Gastrocnemius medialis (tissue), 4 donors: ENCODE measurements at places on chromosomes 2 and 18. TPM values are rescaled to one million over a fixed set of nuclear protein-coding genes. Genes with fewer than 3 reads are reported as not detected.

GRCh38 chr2:170163411-170164065 lies 14.4 kb upstream of the MYO3B start:
- H3K27me3 ChIP-seq: no peaks in the 10 kb centered on the region
- H3K4me1 ChIP-seq: no peaks in the 10 kb centered on the region
- no peaks in the 10 kb centered on the region for H3K36me3 ChIP-seq
- H3K4me3 ChIP-seq: no peak overlapping the region
- H3K27ac ChIP-seq: no peak overlapping the region

DNA sequence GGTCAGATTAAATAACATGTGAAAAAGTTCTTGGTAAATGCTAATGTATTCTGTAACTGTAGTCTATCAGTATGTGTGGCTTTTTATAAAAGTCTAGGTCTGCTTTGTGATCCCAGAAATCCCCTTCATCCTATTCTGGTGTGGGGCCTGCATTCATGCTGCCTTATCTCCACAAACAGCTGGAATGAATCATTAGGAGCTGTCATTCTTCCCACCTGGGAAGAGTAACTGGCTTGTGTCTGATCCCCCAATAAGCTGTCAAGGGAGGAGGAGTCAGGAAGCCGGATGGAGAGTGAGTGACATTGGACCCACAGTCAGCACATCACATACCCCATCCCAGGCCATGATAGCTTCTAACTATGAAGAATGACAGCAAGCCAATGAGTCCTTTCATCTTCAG lies 81.1 kb upstream of the EPHA4 start:
- no peaks in the 10 kb centered on the region for H3K27me3 ChIP-seq
- no peak overlapping the region for H3K4me3 ChIP-seq
- no peak overlapping the region for H3K27ac ChIP-seq
- no peak for DNase-seq
- H3K4me1 ChIP-seq: no peaks in the 10 kb centered on the region
- H3K36me3 ChIP-seq: no peaks in the 10 kb centered on the region

NTSR2 gene
- total RNA-seq: 0.62 TPM

BOLL gene
- 2.5 TPM for total RNA-seq

UGT1A1 gene
- not detected for total RNA-seq

GRCh38 chr2:7022492-7023385 lies 105.5 kb downstream of the RNF144A start:
- H3K4me3 ChIP-seq: no peak overlapping the region
- H3K36me3 ChIP-seq: no peaks in the 10 kb centered on the region
- H3K27ac ChIP-seq: peak overlapping the region; percentile 37
- H3K4me1 ChIP-seq: peaks cover 37% of the 10 kb centered on the region
